ENCODE measurements at places on chromosomes 3 and 15.

DNA sequence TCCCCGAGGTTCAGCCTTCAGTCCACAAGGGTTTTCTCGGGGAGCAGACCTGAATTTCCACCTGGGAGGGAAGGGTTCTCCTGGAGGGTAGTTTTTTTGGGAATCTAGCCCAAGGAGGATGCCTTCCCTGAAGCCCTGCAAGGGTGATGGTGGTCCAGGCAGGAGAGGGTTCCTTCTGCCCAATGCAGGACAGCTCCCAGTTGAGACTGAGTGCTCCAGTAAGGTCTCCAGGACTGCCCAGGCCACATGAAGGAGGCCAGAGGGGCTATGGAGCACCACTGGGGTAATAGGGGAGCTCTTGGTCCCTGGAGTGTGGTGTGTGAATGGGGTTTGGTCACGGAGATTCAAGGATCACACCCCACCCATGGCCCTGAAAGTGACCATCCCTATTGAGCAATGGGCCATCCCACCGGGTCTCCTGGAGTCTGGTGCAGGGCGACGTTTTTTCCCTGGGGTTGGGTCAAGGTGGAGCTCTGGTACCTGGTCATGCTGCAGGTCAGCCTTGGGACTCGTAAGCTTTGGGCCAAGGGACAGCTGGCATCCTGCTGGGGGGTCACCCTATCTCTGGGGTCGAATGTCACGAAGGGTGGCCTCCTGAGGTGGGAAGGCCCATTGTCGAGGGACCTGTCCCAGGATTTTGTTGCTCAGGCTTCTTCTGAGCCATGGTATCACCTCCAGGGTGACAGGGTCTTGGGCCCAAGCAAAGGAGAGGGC, 196.5 kb downstream of the UBE3A start:
- DNase-seq = no peak

DNA sequence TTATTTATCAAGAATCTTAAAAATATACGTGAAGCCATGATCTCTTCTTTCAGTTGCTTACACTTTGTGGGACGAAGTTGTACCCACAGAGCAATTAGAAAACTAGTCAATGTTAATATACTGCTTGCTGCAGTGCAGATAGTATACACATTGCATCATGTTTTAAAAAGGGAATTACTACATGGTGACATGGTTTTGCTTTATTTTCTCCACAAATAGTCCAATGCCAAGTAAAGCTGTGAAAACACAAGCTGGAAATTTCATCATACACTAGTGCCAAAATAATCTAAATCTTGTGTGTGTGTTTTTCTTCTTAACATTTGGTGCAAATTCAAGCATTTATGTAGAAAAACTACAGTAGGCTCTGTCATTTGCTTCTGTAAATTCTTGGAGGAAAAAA, 233.0 kb downstream of the EPHA3 start:
- peak; percentile 4 for DNase-seq

GRCh38 chr3:4956738-4957137, 22.5 kb upstream of the BHLHE40 start:
- DNase-seq = no peak

GRCh38 chr3:45776301-45776595, 20.1 kb downstream of the SLC6A20 start:
- DNase-seq = no peak

DNA sequence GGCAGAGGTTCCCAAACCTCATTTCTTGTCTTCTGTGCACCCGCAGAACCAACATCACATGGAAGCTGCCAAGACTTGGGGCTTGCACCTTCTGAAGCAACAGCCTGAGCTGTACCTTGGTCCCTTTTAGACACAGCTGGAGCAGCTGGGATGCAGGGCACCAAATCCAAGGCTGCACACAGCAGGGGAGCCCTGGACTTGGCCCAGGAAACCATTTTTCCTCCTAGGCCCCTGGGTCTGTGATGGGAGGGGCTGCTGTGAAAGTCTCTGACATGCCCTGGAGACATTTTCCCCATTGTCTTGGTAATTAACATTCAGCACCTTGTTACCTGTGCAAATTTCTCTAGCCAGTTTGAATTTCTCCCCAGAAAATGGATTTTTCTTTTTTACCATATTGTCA, 33.6 kb upstream of the TMEM45A start:
- no peak for DNase-seq

- no peak for DNase-seq
Observed at GRCh38 chr15:42134617-42135245, 21.7 kb downstream of the PLA2G4F start.

DNA sequence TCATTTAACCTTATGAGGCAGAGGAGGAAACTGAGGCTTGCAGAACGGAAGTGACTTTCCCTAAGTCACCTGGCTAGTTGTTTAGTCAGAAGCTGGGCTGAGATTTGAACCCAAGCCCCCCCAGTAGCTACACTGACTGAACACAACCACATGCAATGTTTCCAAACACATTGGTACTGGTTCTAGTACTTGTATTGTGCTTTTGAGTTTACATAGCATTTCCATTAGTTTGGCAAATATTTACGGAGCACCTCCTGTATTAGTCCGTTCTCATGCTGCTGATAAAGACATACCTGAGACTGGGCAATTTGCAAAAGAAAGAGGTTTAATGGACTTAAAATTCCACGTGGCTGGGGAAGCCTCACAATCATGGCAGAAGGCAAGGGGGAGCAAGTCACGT, 56.3 kb upstream of the ITGA11 start:
- DNase-seq = no peak

DNA sequence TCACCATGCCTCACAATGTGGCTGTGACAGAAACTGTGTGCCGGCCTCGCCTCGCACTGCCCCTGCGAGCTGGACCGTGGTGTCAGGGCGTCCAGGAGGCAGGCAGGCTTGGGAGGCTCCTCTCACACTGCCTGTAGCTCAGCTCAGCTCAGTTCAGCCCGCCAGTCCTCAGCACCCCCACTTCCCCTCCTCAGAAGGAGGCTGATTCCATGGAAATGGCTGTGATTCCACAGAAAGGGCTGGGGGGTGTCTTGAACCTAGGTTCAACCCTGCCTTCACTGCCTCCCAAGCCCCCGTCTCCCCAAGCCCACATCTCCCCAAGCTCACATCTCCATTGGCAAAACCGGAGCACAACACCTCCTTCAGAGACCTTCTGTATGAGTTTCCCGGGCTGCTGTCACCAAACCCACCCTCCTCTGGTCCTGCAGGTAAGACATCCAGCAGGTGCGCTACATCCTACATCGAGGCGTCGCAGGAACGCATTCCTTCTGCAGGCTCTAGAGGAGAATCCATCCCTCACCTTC, 94.0 kb downstream of the OCA2 start:
- no peak for DNase-seq

GRCh38 chr3:122918576-122919290, 108.8 kb downstream of the SEMA5B start:
- DNase-seq = no peak

DNA sequence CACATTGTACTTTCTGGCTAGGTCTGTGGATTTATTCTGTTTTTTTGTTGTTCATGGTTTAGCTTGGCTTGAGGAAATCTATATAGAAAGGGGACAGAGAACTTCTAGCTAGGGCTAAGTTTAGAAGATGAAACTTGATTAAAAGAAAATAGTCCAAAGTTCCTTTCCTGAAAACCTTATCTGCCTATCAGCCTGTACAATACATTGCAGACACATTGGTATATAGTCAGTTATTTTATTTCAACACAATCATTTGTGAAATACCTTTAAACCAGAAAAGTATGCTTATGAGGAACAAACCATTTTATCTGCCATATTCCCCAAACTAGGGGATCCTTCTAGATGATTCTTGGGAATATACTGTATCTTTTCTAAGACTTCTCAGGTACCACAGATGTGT, 147.3 kb upstream of the CGNL1 start:
- DNase-seq = no peak

DNA sequence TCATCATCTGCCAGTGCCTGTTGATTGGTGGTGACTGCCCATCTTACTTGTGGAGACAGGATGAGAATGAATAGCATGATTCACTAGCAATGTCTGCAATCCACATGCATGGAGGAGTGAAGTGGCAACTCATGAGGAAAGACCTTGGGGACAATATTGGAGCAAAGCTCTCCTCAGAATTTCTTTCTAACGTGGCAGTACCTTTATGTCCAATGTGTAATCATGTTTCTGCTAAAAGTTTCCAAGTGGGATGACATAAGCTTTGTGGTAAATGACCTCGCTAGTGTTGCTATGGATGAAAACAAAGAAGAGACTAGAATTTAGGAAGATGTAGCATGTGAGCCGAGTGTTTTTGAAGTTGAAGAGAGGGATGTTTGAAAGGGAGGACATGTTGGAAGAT, 117.8 kb downstream of the CPNE4 start:
- no peak for DNase-seq

GRCh38 chr3:43998370-43998835, 243.3 kb upstream of the TOPAZ1 start:
- no peak for DNase-seq

- peak; percentile 11 for DNase-seq
Observed at GRCh38 chr3:76203578-76203977, 418.2 kb upstream of the ZNF717 start.

DNA sequence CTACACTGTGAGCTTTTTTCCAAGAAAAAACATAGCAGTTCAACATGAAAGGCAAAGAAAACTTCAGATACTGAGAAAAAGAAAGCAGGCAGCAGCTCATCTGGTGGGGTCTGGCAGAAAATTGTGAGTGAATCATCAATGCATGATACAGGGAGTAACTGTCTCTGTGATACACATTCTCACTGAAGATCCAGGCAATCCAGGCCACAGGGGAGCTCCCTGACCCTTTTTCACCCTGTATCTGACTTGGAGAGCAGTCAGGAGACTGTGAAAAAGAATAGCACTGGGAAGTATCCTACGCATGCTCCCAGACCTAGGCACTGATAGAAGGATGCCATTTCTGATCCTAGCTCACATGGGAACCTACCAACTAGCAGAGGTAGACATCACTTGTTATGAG, 269.8 kb downstream of the MBNL1 start:
- DNase-seq = no peak

- no peak for DNase-seq
Observed at GRCh38 chr3:113151461-113152031, 59.8 kb upstream of the BOC start.

- peak; percentile 71 for DNase-seq
Observed at GRCh38 chr3:145557405-145557804, 603.6 kb downstream of the PLOD2 start.

- DNase-seq = peak; percentile 71
Observed at GRCh38 chr15:63492541-63493077, 11.8 kb upstream of the USP3 start.

DNA sequence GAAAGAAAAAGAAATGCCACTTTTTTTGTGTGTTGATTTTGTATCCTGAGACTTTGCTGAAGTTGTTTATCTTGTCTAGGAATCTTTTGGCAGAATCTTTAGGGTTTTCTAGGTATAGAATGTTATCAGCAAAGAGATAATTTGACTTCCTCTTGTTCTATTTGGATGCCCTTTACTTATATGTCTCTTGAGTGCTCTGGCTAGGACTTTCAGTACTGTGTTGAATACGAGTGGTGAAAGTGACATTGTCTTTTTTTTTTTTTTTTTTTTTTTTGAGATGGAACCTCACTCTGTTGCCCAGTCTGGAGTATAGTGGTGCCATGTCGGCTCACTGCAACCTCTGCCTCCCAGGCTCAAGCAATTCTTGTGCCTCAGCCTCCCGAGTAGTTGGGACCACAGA, 64.7 kb upstream of the NPHP3 start:
- DNase-seq = no peak

- no peak for DNase-seq
Observed at GRCh38 chr3:39343076-39343717, 13.7 kb downstream of the CCR8 start.
